IPS DF 19.7 (cell line): ENCODE measurements at places on chromosomes 2 and 18.

GRCh38 chr2:61135510-61135909 is 26.5 kb upstream of the C2orf74 start:
- no peak for DNase-seq

GRCh38 chr2:66960161-66960560 is 437.0 kb upstream of the ETAA1 start:
- no peak for DNase-seq

GRCh38 chr2:208142240-208142924 is 3.6 kb downstream of the CRYGB start:
- no peak for DNase-seq

- no peak for DNase-seq
These were observed 59.9 kb upstream of the SNTG2 start for GRCh38 chr2:890791-891190.

- no peak for DNase-seq
These were observed 42.6 kb downstream of the SESTD1 start for GRCh38 chr2:179222076-179222475.

DNA sequence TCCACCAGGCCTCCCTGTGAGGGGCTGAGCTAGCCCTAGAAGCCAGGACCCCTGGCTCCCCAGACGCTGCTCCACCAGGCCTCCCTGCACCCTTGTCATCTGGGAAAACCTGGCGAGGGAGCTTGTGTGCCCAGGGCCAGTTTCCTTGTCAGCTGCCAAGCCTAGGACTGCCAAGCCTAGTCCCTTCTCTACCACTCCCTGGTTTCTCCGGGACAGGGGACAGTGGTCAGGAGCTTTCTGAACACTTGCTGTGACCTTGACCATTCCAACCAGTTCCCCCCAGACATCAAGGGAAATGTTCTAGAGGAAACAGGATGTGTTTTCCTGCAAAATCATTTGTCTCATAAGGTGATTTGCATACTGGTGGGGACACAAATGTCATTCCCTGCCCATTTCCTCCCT is 41.3 kb upstream of the MRPL33 start:
- DNase-seq: no peak

- DNase-seq: no peak
These were observed 722 bp downstream of the APOB start for GRCh38 chr2:21042958-21043743.
